Stimulated activated CD4-positive, alpha-beta T cell treated with anti-CD3 and anti-CD28 coated beads, Interleukin-4, amount 100 ng/mL, for 48 hours (primary cell): ENCODE measurements at places on chromosomes 7 and 10.

- DNase-seq: no peak
These were observed 130.6 kb downstream of the ATXN7L1 start for GRCh38 chr7:105745681-105746330.

DNA sequence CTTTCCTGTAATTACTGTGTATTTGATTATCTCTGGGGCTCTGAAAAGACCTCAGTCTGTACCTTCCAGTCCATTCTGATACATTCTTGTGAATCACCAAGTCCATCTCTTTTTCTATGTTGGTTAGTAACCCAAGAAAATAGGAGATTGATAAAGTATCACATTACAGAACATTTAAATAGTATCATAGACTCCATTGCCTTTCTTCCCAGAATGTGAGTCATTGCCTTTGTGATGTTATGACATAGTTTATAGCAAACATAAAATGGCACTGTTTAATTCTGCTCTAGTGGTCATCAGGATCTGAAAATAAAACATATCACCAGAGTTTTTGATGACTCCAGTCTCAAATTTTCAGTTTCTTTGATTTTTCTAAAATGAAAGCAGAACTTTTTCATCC, 78.4 kb downstream of the NRG3 start:
- no peak for DNase-seq

- no peak for DNase-seq
These were observed 167.8 kb downstream of the USP6NL start for GRCh38 chr10:11443468-11444154.

- DNase-seq: no peak
These were observed 250.6 kb upstream of the NPVF start for GRCh38 chr7:25478925-25479324.

DNA sequence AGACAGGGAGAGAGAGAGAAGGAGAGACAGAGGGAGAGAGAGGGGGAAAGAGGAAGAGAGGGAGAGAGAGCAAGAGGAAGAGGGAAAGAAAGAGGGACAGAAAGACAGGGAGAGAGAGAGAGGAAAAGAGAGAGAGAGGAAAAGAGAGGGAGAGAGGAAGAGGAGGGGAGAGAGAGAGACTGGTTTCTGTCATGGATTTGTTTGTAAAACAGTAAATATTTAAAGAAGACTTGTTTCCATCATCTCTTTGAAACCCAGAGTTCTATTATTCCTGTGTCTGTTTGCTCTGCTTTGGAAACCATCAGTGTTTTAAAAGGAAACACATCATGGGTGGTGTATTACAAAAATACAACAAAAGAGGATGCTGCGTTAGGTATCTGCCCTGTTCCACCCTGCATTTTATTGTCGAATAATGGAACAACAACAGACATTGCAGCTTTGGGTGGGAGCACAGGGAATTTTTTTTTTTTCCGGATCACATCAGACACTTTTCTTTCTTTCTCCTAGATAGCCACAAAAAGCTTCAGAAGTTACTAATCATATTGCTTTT, 150.7 kb upstream of the RSU1 start:
- no peak for DNase-seq

DNA sequence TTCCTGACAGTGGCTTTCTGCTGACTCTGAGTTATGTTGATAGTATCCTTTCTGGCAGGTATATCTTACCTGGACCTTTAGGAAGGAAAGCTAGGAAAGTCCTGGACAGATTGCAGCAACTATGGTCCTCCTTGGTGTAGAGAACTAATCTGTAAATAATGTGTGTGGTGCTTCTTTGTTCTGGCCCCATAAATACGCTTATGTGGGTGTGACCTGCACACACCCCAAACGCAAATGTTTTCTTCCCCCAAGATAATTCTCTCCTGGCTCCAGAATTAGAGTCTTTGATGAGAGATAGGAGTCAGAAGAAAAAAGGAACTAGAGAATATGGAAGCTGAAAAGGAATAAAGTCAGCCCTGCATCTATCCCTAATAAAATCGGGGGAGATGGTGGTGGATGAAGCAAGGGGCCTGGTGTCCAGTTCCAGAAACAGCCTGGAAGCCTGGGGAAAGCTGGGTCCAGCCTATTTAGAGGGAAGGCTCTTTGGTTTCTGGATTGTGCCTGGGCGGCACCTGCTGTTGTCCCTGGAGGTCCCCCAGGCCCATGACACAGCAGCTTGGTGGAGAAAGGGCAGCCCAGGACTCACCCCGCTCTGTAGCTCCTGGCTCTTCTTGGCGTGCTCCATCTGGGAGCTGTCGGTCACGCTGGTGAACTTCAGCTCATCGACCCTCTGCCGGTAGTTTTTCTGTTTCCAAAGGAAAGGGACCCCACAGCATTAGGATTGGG, 38.2 kb downstream of the NRAP start:
- DNase-seq: no peak

GRCh38 chr7:99455874-99456273, 10.1 kb downstream of the ATP5MF start:
- no peak for DNase-seq

- DNase-seq: no peak
These were observed 47.3 kb upstream of the NPTX2 start for GRCh38 chr7:98569691-98570337.

- DNase-seq: no peak
These were observed 81.9 kb downstream of the RBM20 start for GRCh38 chr10:110725801-110726630.

- no peak for DNase-seq
These were observed 119.3 kb downstream of the CUX1 start for GRCh38 chr7:101936611-101937231.

GRCh38 chr7:54825368-54825767, 66.4 kb upstream of the SEC61G start:
- DNase-seq: no peak

- DNase-seq: no peak
These were observed 18.4 kb upstream of the GPR146 start for GRCh38 chr7:1025743-1026581.

DNA sequence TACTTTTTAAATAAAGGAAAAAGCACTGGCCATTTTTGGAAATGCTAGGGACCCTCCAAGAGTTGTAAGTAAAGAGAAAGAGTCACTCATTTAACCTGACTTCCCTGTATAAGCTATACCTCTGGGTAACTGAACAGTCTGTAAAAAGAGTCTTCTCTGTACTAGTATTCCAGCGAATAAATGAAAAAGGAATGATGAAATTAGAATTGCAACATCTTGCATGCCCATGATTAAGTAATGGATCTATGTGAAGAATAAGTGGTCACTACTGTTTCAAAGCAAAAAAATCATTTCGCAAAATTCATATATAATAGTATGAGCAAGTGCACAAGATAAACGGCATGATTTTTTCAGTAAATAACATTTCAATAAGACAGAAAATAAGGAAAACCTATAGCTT, 116.8 kb downstream of the ZFAND4 start:
- DNase-seq: no peak

- no peak for DNase-seq
These were observed 551 bp downstream of the KCND2 start for GRCh38 chr7:120273476-120273975.

- DNase-seq: no peak
These were observed 30.5 kb downstream of the RCC1L start for GRCh38 chr7:75042831-75043703.

- DNase-seq: no peak
These were observed 15.9 kb downstream of the PTPRE start for GRCh38 chr10:127922675-127923366.

DNA sequence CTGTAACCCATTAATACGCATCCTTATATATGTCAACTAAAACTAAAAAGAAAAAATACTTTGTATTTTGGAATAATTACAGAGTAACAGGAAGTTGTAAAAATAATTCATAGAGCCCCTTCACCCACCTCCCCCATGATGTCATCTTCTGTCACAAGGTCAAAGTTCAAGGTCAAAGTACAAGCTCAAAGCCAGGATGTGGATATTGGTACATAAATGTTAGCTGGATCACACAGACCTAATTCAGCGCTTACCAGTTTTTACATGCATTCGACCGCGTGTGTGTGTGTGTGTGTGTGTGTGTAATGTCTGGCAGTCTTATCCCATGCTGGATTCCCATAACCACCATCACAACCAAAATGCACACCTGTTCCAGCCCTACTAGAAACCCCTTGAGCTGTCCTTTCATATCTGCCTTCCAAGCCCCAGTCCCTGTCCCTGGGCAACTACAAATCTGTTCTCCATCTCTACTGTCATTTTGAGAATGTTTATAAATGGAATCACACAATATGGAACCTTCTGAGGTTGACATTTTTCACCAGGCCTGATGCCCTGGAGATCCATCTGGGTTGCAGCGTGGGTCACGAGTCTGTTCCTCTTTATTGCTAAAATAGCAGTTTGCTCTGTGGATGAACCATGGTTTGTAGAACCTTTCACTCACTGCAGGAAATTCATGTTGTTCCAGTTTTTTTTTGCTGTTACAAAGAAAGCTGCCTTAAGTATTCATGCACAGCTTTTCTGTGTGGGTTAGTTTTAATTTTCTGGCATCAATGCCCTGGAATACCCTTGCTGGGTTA, 153.6 kb upstream of the PITRM1 start:
- no peak for DNase-seq

DNA sequence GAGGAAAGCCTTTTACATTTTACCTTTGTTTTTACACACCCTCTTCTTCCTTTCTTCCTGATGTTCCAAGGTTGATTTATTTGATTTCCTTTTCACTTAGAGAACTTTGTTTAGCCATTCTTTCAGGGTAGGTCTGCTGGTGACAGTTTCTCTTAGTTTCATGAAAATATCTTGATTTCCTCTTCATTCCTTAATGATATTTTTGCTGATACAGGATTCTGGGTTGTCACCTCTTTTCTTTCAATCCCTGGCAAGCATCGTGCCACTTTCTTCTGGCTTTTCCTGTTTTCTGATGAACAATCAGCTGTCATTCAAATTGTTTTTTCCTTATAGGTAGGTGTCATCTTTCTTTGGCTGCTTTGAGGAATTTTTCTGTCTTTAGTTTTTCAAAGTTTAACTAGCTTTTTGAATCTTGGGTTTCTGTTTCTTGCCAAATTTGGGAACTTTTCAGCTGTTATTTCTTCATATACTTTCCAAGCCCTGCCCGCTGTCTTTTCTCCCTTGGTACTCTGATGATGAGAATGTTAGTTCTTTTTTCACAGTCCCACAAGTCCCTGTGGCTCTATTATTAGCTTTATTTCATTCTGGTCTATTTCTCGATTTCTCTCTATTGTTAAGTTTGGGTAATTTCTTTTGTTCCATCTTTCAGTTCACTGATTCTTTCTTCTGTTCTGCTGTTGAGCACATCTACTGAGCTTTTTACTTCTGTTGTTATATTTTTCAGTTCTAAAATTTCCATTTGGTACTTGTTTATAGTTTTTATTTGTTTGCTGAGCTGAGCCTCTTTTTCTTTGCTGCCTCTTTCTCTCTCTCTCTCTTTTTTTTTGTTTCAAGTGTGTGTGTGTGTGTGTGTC, 102.6 kb downstream of the CCNY start:
- no peak for DNase-seq

GRCh38 chr7:101169110-101169837, 3.9 kb upstream of the VGF start:
- DNase-seq: no peak

DNA sequence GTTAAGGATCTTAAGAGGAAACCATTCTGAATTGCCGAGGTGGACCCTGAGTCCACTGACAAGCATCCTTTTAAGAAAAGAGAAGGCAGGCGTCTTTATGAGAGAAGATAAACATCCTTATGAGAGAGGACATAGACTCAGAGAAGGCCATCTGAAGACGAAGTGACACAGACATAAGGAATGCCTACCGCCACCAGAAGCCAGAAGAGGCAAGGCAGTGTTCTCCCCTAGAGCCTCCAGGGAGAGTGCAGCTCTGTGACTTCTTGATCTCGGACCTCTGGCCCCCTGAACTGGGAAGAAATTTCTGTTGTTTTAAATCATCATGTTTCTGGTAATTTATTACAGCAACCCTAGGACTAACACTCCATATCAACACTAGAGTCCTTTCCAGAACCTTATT, 25.2 kb upstream of the ING3 start:
- DNase-seq: no peak

DNA sequence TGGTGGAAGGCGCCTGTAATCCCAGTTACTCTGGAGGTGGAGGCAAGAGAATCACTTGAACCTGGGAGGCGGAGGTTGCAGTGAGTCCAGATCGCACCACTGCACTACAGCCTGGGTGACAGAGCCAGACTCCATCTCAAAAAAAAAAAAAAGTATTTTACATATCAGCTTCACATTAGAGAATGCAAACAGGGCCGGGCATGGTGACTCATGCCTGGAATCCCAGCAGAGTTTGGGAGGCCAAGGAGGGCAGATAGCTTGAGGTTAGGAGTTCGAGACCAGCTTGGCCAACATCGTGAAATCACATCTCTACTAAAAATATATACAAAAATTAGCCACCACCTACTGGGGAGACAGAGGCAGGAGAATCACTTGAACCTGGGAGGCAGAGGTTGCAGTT, 31.6 kb downstream of the USP54 start:
- no peak for DNase-seq

- no peak for DNase-seq
These were observed 12.5 kb downstream of the PRF1 start for GRCh38 chr10:70589762-70590654.

DNA sequence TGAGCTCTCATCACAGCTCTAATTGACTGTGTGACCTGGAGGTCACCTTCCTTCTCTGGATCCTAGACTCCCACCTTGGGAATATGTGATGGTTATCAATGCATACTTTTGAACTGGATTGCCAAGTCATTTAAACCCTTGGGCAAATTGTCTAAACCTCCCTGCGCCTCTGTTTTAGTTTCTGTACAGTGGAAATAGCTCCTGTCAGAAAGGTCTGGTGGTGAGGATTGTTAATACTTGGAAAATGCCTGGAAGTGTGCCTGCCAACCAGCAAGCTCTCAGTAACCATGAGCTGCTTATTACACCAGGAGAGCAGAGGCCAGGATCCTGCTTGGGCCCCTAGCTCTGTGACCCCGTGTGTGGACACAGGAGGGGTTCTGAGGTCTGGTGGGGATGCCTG, 108.7 kb upstream of the PPIF start:
- no peak for DNase-seq

- DNase-seq: no peak
These were observed 53.0 kb upstream of the TNKS2 start for GRCh38 chr10:91745090-91745831.

DNA sequence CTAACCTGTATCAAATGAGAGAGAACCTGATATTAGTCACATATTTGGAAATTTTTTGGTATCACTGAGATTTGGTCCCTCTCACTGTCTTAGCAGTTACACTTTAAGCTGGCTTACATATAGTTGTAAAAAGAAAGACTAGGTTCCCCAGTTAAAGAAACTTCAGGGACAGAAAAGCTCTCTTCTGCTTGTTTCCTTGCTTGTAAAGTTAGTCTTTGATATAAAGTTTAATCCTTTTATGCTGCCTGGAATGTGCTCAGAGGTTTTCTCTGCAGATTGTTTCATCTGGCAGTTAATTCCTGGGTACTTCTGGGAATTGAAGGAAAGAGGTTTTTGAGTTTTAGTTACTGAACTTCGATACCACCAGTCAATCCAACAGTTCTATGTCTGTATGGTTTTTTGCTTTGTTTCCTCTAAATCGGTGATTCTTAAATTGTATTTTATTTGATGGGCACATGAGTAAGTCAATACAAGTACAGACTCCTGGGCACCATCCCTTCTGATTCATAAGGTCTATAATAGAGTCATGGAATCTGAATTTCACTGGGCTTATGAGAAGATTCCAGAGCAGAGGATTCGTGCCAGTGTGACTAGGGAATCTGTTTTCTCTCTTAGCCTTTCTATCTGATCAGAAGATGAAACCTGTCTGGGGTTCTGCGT, 1080.9 kb upstream of the C7orf33 start:
- DNase-seq: no peak
